ENCODE measurements at places on chromosomes 4 and X.

GRCh38 chr4:99382745-99383360 lies 30.3 kb upstream of the ADH1C start:
- DNase-seq = no peak

GRCh38 chr4:121829511-121829910 lies 5.8 kb upstream of the CCNA2 start:
- no peak for DNase-seq

GRCh38 chr4:53802500-53802899 lies 211.2 kb upstream of the LNX1 start:
- DNase-seq = no peak

GRCh38 chrX:13128104-13128503 lies 83.7 kb upstream of the FAM9C start:
- no peak for DNase-seq

GRCh38 chr4:99506781-99507180 lies 4.0 kb upstream of the C4orf17 start:
- no peak for DNase-seq

- DNase-seq = no peak
Measured at GRCh38 chr4:78372355-78372988, 179.1 kb upstream of the ANXA3 start.

- DNase-seq = peak; percentile 70
Measured at GRCh38 chr4:153205757-153206156, 1.5 kb downstream of the TRIM2 start.

DNA sequence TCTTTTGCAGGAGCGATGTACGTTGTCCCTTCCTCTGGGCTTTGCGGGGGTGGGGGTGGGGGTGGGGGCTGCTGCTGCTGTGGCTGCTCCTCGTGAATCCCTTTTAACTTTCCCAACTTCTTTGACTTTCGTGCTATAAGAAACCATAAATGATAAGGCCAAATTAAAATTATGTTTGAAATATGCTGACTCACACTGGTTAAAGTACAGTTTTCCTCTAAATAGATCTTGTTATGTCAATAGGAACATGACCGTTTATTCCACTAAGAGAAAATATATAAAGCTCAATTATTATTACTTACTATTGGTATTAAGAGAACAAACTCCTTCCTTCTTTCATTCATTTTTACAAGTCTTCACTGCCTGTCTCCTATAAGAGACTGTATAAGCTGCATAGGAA lies 287.4 kb downstream of the NR3C2 start:
- no peak for DNase-seq

DNA sequence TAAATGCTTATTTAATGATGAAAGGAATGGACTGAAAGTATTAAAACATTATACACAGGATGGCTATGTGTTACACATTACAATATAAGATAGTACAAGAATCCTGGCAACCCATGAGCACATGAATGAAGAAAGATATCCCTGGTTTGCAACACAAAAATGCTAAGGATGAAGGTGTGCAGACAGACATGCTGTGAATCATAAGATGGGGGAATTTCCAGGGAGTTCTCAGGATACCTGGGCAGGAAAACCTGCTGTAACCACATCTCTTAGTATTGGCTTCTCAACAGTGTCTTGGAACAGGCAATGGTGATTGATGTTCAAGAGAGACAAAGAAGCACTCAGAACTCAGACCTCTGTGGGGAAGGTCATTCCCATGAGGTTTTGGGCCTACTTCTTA lies 23.9 kb upstream of the ANOS1 start:
- no peak for DNase-seq

DNA sequence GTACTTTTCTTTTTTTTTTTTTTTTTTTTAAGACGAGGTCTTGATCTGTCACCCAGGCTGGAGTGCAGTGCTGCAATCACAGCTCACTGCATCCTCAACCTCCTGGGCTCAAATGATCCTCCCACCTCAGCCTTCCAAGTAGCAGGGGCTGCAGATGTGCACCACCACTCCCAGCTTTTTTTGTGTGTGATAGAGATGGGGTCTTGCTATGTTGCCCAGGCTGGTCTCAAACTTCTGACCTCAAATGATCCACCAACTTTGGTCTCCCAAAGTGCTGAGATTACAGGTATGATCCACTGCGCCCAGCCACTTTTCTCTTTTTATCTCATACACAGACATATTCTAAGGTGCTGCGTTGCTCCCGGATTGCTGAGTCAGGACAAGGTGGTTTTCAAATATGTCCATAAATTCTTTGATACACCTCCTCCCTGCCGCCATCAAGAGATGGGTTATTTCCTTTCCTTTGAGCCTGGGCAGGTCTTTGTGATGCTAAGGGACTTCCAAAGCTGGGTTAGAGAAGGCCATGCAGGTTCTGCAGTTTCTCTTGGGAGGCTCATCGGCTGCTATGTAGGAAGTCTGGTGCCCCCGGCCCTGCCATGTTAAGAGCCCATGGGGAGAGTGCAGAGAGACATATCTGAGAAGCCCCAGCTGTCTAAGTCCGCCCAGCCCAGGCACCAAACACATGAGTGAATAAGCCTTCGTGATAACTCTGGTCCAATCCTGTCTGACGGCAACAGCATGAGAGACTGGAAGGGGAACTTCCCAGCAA lies 8.4 kb upstream of the PLA2G12A start:
- DNase-seq = peak; percentile 33

- no peak for DNase-seq
Measured at GRCh38 chr4:120693816-120694215, 228.7 kb downstream of the PRDM5 start.

- no peak for DNase-seq
Measured at GRCh38 chrX:105480646-105481310, 260.3 kb upstream of the TEX13A start.

GRCh38 chr4:75034523-75034922 lies 101.6 kb downstream of the PARM1 start:
- no peak for DNase-seq

DNA sequence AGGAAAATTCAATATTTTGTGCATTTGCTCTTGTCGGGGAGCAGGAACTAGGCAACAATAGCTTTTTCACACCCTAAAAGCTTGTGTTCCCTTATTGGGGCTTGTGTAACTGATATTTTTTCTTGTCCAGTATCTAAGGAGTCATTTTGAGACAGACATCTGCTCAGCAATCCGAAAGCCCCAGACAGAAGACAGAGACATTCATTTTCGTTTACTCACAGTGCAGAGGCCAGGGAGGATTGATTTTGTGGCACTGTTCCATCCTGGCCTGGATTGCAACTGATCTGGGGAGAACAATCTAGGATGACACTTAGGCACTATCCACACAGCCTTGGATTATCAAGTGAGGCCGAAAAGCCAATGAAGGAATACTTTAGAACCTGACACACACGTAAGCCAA lies 27.4 kb upstream of the PLAC1 start:
- DNase-seq = no peak

- no peak for DNase-seq
Measured at GRCh38 chrX:581720-582298, 48.8 kb upstream of the SHOX start.

DNA sequence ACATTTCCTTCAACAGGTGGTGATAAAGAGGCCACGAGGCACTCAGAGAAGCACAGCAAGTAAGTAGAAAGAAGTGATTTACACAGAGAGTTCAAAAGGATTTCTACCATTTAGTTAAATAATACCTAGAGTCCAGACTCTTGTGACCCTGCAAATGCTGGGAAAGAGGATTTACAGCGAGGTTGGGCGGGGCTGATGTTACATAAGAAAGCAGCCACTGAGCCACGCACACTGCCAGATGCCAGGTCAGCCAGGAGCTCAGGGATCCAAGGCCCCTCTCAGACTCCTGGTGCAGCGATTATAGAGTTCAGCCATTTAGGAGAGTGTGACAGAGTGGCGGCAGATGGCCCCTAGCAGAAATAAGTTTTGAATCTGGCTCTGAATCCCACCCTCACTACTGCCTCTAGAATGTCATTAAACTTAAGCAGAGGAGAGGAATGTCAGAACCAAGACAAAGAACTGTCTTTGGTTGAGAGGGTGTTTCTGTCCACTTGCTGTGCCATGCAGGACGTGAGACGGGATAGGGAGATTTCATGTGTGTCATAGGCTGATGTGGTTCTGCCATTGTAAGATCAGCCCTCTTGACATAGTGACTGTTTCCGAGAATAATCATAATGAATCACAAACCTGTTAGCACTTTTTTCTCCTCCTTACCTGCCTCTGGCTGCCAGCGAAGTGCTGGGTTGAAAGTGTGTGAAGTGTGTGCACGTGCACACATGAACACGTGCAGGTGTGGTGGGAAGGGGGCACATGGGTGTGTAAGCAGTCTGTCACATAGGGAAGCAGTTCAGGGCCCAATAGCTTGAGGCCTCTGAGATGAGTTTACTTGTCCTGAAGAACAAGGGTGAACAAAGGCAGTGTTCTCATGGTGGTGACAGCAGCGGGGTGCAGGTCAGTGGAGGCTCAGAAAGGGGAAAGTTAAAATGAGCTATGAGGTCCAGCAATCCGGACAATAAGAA lies 50.1 kb downstream of the MFAP3L start:
- DNase-seq = no peak

- no peak for DNase-seq
Measured at GRCh38 chrX:64265265-64265664, 34.9 kb upstream of the ASB12 start.

- DNase-seq = no peak
Measured at GRCh38 chr4:143253166-143253565, 68.4 kb downstream of the USP38 start.

DNA sequence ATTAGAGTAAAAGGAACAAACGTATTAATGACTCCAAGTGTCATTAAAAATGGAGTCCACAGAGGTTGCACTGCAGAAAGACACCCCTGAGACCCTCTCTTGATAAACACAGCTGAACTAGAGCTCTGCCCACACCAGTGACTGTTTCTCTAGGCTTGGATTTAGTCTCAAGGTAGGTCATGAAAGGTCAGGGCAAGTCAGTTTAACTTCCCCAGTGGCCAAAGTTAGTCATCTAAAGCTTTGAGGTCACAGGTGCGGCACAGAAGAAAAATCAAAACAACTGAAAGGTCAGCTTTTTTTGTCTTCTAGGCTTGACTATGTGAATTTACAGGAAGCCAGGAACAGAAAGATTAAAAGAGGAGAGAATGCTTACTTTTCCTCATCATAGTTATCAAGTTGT lies 749.6 kb downstream of the RAB28 start:
- DNase-seq = no peak

GRCh38 chr4:34362654-34363053 lies 1881.7 kb downstream of the ARAP2 start:
- DNase-seq = no peak

DNA sequence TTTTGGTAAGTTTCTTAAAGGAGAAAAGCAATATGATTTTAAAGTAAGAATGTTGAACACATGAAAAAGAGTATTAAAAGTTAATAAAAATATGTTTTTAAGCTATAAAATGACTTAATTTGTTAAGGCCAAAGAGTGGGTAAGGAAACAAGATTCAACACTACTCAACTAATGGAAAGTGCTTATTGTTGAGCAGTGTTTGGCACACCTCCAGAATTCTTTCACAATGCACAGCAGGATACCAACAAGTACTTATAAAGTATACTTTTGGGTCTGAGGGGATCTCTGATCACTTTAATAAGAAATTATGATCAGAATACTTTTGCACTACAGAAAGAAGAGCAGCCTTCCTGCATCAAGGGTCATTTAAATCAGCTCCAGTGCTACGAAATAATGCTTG lies 5.9 kb downstream of the LAMP2 start:
- no peak for DNase-seq

DNA sequence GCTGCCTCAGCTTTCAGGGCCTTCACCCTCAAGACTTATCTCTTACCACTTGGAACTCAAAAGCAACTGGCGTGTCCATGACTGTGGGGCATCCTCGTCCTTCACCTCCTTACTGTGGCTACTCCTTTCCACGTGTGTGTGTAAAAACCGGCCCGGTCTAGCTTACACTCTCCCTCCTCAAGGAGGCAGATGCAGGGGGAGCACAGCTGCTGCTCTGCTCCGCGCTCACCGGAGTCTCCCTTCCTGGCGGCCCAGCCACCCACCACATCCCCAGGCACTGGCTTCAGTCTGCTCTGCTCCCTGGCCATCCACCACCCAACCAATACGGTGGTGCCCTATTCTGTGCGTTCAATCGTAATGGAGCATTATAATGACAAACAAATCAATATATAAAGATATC lies 8.3 kb downstream of the RNF212 start:
- no peak for DNase-seq

- DNase-seq = no peak
Measured at GRCh38 chr4:147057611-147058190, 112.0 kb upstream of the TTC29 start.

DNA sequence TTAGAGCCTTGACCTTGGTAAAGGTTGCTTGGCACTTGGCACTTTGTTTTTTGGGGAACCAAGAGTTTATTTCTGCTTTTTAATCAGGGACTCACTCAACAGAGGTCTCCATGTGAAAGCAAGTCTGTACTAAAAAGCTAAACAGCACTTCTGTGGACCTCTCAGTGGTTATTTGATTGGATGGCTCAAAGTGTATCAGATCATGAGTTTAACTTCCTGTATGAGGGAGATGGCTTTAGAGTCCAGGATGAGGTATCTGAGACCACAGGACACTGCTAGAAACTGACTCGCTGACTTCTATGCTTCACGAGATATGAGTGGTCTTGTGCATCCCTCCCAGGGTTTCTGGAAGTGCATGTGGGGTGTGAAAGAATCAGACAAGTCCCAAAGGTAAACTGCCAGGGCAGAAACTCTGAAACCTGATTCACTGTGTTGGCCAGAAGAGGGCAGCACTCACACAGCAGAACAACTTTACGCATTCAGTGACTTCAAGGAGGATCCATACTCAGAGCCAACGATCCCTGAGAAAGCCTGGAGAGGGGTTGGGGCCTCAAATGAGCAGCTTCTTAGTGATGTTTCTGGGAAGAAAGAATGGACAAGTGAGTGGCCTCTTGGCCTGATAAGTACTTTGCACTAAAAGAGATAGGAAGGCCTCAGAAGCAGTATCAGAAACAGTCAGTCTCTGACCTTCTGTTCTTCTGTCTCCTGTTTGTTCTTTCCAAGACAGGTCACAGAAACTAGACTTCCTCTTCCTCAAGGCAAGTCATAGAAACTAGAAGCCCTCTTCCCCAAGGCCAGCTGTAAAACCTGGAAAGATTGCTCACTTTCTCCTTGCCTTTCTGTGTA lies 220.3 kb upstream of the CXCL13 start:
- peak; percentile 74 for DNase-seq

DNA sequence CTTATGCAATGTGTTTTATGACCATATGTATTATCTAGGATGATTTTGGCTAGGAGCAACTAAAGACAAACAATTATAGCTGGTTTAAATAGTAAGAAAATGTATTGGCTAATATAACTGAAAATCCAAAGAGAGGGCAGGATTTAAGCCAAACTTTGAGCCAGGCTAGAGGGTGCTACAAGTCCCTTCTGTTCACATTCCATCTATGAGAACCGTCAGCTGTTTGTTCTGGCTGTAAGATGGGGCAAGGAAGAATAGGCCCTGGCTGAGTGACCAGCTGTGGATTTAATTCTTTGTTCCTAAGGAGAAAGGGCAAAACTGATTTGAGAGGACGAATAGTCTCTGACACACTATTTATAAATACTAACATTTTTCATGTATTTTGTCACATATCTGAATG lies 79.2 kb upstream of the UGT8 start:
- no peak for DNase-seq

- DNase-seq = no peak
Measured at GRCh38 chr4:149964001-149964796, 114.0 kb upstream of the DCLK2 start.
